Aorta (tissue), 5 donors: ENCODE measurements at places on chromosomes 3 and 15.

- H3K4me1 ChIP-seq: no peaks in the 10 kb centered on the region
- no peak for DNase-seq
- H3K36me3 ChIP-seq: no peaks in the 10 kb centered on the region
- H3K27ac ChIP-seq: no peak overlapping the region
- H3K27me3 ChIP-seq: no peaks in the 10 kb centered on the region
Observed at GRCh38 chr15:61527836-61528580, 298.9 kb upstream of the RORA start.

- no peak overlapping the region for H3K4me3 ChIP-seq
- H3K27ac ChIP-seq: no peak overlapping the region
- DNase-seq: no peak
- H3K27me3 ChIP-seq: no peaks in the 10 kb centered on the region
Observed at GRCh38 chr3:134751831-134752230, 43.2 kb upstream of the EPHB1 start.

- no peak overlapping the region for H3K4me3 ChIP-seq
- no peaks in the 10 kb centered on the region for H3K36me3 ChIP-seq
- no peaks in the 10 kb centered on the region for H3K4me1 ChIP-seq
- no peak for DNase-seq
- no peaks in the 10 kb centered on the region for H3K27me3 ChIP-seq
- no peak overlapping the region for H3K27ac ChIP-seq
Observed at GRCh38 chr15:96599268-96599667, 268.8 kb downstream of the NR2F2 start.

- H3K36me3 ChIP-seq: no peaks in the 10 kb centered on the region
- H3K4me3 ChIP-seq: no peak overlapping the region
- H3K4me1 ChIP-seq: peaks cover 3% of the 10 kb centered on the region
- DNase-seq: no peak
Observed at GRCh38 chr3:121243208-121243607, 302.6 kb downstream of the POLQ start.

- no peak for DNase-seq
- H3K27me3 ChIP-seq: no peaks in the 10 kb centered on the region
- no peaks in the 10 kb centered on the region for H3K4me1 ChIP-seq
- no peaks in the 10 kb centered on the region for H3K36me3 ChIP-seq
- no peak overlapping the region for H3K4me3 ChIP-seq
- H3K27ac ChIP-seq: no peak overlapping the region
Observed at GRCh38 chr3:42723219-42723618, 20.6 kb upstream of the HHATL start.

DNA sequence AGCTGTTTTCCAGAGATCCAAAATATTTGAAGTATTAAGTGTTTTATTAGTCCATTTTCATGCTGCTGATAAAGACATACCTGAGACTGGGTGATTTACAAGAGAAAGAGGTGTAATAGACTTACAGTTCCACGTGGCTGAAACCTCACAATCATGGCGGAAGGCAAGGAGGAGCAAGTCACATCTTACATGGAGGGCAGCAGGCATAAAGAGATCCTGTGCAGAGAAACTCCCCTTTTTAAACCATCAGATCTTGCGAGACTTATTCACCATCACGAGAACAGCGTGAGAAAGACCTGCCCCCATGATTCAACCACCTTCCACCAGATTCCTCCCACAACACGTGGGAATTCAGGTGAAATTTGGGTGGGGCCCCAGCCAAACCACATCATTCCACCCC lies 82.0 kb downstream of the KY start:
- no peaks in the 10 kb centered on the region for H3K36me3 ChIP-seq
- H3K4me3 ChIP-seq: no peak overlapping the region
- no peak for DNase-seq
- no peaks in the 10 kb centered on the region for H3K27me3 ChIP-seq
- no peak overlapping the region for H3K27ac ChIP-seq
- no peaks in the 10 kb centered on the region for H3K4me1 ChIP-seq

- no peak overlapping the region for H3K27ac ChIP-seq
- H3K4me1 ChIP-seq: no peaks in the 10 kb centered on the region
- no peaks in the 10 kb centered on the region for H3K27me3 ChIP-seq
- no peak overlapping the region for H3K4me3 ChIP-seq
Observed at GRCh38 chr3:23785097-23785645, 20.6 kb upstream of the UBE2E1 start.

GRCh38 chr15:55993804-55994560 lies 570 bp upstream of the NEDD4 start:
- H3K36me3 ChIP-seq: no peaks in the 10 kb centered on the region
- DNase-seq: no peak
- no peaks in the 10 kb centered on the region for H3K27me3 ChIP-seq
- H3K27ac ChIP-seq: peak overlapping the region; percentile 34
- peak overlapping the region; percentile 74 for H3K4me3 ChIP-seq

DNA sequence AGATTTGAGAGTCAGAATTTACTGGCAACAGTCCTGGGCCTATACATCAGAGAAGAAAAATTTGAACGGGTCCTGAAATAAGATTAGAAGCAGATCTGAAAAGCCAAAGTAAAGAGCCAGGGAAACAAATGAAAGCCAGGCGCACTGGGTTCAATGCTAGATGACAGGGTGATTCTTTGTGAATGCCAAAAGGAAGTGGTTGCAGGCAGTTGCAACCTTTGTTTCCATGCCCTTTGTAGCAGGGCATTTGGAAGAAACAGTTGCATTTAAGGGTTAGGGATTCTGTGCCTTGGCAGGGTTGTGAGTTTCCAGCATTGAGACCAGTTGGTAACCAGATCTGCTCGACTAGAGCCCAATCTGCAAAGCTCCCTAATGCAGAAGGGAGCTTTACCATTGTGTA lies 36.4 kb upstream of the MTHFS start:
- H3K4me1 ChIP-seq: no peaks in the 10 kb centered on the region
- no peak overlapping the region for H3K4me3 ChIP-seq
- DNase-seq: no peak
- no peaks in the 10 kb centered on the region for H3K36me3 ChIP-seq
- no peaks in the 10 kb centered on the region for H3K27me3 ChIP-seq

DNA sequence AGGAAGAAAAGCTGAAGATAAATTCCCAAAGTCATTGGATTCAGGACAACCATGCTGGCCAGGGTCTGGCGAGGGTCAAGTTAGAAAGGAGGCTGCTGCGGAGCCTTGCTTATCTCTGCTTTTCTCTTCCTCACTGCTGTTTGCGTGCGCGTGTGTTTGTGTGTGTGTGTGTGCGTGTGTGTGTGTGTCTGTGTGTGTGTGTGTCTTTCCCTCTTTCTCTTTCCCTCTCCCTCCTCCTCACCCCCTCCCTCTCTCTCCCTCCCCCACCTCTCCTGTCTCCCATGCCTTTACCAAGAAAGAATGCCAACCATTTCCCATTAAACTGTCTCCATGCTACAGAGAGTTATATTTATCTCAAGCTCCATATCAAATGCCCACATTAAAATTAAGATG lies at the start of gene COLQ:
TSS of gene COLQ (minus strand) at position 134 of the 393 bp plus-strand sequence. CDS start at position 53, 81 bp downstream.
- peaks cover 2% of the 10 kb centered on the region for H3K4me1 ChIP-seq
- peak within 1 kb of the TSS; percentile 63 for H3K4me3 ChIP-seq
- DNase-seq: no peak

DNA sequence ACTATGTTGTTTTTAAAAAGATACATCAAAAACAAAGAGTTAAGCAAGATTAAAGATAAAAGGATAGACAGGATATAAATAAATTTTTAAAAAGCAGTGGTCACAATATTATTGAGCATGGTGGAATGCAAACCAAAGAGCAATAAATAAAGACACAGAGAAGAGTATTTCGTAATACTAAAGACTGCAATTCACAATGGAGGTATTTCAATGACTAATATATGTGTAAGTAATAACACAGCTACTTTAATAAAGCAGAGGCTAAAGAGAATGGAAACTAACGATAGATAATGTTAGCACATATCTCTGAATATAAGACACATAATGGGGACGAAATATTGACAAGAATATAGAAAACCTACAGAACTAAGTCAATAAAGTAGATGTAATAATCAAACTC lies 219.6 kb downstream of the WDR72 start:
- no peak overlapping the region for H3K27ac ChIP-seq
- H3K4me1 ChIP-seq: no peaks in the 10 kb centered on the region
- no peak for DNase-seq
- H3K36me3 ChIP-seq: no peaks in the 10 kb centered on the region

GRCh38 chr3:101351829-101352228 lies 31.5 kb upstream of the IMPG2 start:
- no peaks in the 10 kb centered on the region for H3K27me3 ChIP-seq
- no peak for DNase-seq
- H3K27ac ChIP-seq: no peak overlapping the region
- H3K4me1 ChIP-seq: no peaks in the 10 kb centered on the region
- no peak overlapping the region for H3K4me3 ChIP-seq

GRCh38 chr3:27219127-27219845 lies 149.9 kb downstream of the NEK10 start:
- no peaks in the 10 kb centered on the region for H3K27me3 ChIP-seq
- no peak for DNase-seq
- peaks cover 2% of the 10 kb centered on the region for H3K4me1 ChIP-seq
- no peak overlapping the region for H3K27ac ChIP-seq
- H3K4me3 ChIP-seq: no peak overlapping the region
- no peaks in the 10 kb centered on the region for H3K36me3 ChIP-seq

- DNase-seq: no peak
- no peaks in the 10 kb centered on the region for H3K4me1 ChIP-seq
- H3K27ac ChIP-seq: no peak overlapping the region
- peaks cover 3% of the 10 kb centered on the region for H3K36me3 ChIP-seq
Observed at GRCh38 chr3:74357881-74358280, 256.6 kb downstream of the CNTN3 start.

DNA sequence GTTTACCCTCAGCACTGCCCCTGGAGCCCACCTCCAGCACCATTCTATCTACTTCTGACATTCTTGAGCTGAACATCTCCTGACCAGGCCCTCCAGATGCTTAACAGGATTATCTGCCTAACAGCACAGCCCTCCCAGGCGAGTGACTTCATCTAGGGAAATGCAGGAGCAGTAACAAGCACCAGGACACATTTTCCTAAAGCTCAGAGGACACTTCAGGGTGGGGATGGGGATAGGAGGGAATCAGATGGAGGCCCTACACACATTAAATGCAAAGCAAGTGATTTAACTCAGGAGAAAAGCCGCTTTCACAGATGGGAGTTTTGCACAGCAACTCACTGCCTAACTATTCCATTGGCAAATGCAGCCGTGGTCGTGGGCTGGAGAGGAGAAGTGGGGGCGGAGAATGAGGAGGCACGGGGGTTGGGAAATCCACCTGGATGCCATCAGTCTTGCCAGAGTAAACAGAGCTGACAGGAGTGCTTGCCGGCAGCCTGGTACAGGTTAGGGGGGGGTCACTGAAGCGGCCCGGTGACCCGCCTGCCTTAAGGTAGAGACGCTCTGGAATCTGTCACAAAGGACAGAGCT lies 21.3 kb upstream of the BNC1 start:
- H3K4me1 ChIP-seq: no peaks in the 10 kb centered on the region
- H3K27me3 ChIP-seq: no peaks in the 10 kb centered on the region
- no peak overlapping the region for H3K4me3 ChIP-seq
- H3K36me3 ChIP-seq: no peaks in the 10 kb centered on the region
- DNase-seq: no peak

GRCh38 chr3:82178291-82178690 lies 416.8 kb upstream of the GBE1 start:
- H3K27me3 ChIP-seq: no peaks in the 10 kb centered on the region
- DNase-seq: no peak
- H3K4me1 ChIP-seq: no peaks in the 10 kb centered on the region
- H3K27ac ChIP-seq: no peak overlapping the region
- no peak overlapping the region for H3K4me3 ChIP-seq

DNA sequence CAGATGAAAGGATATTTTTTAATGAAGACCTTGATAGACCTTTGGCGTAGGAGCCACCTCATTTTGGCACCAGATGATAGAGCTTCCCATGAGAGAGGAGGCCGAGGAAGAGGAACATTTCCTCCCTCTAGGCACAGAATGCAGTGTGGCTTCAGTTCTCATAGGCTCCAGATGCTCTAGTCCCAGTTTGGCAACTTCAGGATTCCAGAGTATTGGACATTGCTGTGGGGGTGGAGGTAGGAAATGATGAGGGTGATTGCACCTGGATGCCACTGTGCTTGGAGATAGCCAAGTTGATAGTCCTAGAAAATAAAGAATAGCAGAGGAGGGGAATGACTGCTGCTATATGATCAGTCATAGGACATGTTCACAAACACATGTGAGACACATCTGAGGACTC lies 58.3 kb upstream of the KY start:
- H3K36me3 ChIP-seq: no peaks in the 10 kb centered on the region
- H3K27me3 ChIP-seq: no peaks in the 10 kb centered on the region
- no peak for DNase-seq

GRCh38 chr15:60003243-60004008 lies 685 bp upstream of the FOXB1 start:
- no peak overlapping the region for H3K27ac ChIP-seq
- H3K4me1 ChIP-seq: no peaks in the 10 kb centered on the region
- peaks cover 2% of the 10 kb centered on the region for H3K27me3 ChIP-seq
- no peaks in the 10 kb centered on the region for H3K36me3 ChIP-seq

DNA sequence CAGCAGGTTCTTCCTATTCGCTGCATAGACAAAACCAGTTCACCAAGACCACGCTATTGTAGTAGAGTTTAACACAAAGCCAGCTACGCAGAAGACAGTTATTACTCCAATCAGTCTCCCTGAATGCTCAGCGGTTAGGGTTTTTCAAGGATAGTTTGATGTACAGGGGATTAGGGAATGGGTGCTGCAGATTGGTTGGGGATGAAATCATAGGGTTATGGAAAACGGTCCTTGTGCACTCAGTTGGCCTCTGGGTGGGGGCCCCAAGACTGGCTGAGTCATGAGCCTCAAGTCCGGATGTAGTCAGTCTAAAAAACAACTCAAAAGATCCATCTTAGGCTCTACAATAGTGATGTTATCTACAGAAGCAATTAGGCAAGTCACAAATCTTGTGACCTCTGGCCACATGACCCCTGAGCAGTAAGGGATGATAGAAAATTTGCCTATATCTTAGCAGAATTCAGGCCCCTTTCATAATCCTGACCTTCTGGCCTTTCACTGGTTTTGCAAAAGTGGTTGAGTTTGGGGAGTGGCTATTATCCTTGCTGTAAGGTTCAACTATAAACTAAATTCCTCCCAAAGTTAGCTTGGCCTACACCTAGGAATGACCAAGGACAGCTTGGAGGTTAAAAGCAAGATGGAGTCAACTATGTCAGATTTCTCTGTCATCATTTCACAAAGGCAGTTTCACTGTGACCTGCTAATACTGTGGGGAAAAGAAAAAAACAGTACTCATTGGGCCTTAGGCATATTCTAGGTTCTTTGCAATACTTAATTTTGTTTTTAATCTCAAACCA lies 57.7 kb downstream of the LIPC start:
- DNase-seq: no peak
- H3K27me3 ChIP-seq: no peaks in the 10 kb centered on the region
- H3K4me3 ChIP-seq: no peak overlapping the region
- H3K27ac ChIP-seq: no peak overlapping the region
- no peaks in the 10 kb centered on the region for H3K36me3 ChIP-seq
- H3K4me1 ChIP-seq: no peaks in the 10 kb centered on the region

DNA sequence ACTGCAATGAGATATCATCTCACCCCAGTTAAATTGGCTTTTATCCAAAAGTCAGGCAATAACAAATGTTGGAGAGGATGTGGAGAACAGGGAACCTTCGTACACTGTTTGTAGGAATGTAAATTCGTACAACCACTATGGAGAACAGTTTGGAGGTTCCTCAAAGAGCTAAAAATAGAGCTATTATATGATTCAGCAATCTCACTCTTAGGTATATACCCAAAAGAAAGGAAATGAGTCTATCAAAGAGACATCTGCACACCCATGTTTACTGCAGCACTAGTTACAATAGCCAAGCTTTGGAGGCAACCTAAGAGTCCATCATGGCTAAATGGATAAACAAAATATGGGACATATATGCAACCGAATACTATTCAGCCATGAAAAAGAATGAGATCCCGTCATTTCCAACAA lies 68.0 kb upstream of the HES1 start:
- H3K36me3 ChIP-seq: no peaks in the 10 kb centered on the region
- H3K27ac ChIP-seq: no peak overlapping the region
- H3K27me3 ChIP-seq: no peaks in the 10 kb centered on the region
- no peaks in the 10 kb centered on the region for H3K4me1 ChIP-seq
- no peak for DNase-seq
